NCI-H82 (cell line): ENCODE measurements at places on chromosomes 2 and 18.

- DNase-seq, result no peak
Observed at GRCh38 chr18:39341129-39341528, 1775.5 kb upstream of the CELF4 start.

DNA sequence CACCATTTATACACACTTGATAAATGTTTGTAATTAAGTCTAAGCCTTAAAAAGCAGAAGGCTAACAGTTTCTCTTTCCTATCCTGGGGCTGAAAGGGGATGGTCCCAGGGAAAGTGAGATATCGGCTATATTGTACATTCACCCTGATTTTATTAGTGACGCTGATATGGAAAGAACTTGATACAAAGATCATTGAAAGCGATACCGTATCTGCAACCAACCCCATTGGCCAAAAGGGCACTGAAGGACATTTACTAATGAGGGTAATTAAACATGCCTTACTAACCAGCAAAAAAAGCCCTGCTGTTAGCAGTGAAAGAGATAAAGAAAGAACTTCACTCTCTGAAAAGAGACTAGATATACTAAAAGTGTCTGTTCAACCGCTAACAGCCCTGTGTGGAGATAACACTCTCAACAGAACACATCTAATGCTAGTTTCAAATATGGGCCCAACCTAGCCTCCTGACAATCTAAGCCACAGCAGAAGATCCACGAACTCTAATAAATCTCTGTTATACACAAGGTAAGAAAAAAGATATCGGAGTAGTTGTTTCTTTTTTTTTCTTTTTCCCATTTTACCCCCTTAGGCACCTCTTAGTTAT is 200.0 kb downstream of the CDH2 start:
- no peak for DNase-seq

DNA sequence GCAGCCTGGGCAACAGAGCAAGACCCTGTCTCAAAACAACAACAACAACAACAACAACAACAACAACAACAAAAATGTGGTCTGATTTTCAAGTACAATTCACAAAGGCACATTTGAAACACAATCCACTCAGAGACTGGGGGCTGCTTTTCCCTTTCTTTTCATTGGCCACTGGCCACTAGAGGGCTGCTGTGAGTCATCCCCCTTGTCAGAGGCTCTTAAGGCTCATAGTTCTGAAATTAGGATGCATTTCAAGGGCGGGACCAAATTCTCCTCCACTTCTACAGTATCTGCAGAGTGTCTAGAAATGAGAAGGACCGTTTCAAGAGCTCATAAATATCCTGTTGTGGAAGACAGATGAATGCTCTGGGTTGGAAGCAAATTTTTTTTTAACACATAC is 285.4 kb downstream of the NRXN1 start:
- peak; percentile 73 for DNase-seq

- DNase-seq, result peak; percentile 84
Observed at GRCh38 chr2:62505750-62506420, at the start of gene TMEM17. Gene TMEM17, minus strand, starts transcription at chr2:62506195. Its CDS starts 66 bp downstream, at chr2:62506129.

DNA sequence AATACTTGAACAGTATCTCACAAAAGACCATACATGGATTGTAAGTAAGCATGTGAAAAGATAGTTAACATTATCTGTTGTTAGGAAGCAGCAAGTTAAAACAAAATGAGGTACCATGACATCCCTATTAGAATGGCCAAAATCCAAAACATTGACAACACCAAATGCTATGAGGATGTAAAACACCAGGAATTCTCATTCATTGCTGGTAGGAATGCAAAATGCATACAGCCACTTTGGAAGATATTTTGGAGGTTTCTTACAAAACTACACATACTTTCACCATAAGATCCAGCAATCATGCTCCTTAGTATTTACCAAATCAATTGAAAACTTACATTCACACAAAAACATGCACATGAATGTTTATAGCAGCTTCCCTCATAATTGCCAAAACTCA is 30.9 kb upstream of the ICOS start:
- DNase-seq, result no peak

- no peak for DNase-seq
Observed at GRCh38 chr2:236976266-236977062, 109.2 kb upstream of the COPS8 start.

DNA sequence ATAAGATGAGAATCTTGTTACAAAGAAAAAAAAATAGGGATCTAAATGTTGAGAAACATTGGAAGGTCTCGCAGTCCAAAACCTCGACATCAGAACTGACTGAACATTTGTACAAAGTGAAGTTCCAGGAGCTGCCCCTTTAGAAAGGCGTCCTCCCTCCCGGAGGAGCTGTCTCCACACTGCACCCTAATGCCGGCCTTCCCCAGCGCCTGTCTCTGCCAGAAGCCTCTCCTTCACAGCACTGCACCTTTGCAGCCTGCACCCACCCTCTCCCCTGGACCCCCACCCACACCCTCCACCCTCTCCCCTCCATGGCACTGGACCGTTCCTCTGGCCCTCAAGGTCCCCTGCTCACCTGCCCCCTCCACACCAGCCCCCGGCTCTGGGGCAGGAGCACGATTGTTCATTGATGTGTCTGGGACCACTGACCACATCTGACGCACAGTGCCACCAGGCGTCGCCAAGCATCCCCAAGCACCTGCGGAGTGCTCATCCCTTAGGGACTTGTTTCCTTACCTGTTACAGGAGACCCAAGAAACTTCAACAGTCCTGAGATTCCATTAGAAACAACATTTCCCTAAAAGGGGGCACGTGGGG is 90.3 kb upstream of the SNTG2 start:
- DNase-seq, result peak; percentile 7

- peak; percentile 60 for DNase-seq
Observed at GRCh38 chr18:37442477-37442876, 123.1 kb downstream of the CELF4 start.

DNA sequence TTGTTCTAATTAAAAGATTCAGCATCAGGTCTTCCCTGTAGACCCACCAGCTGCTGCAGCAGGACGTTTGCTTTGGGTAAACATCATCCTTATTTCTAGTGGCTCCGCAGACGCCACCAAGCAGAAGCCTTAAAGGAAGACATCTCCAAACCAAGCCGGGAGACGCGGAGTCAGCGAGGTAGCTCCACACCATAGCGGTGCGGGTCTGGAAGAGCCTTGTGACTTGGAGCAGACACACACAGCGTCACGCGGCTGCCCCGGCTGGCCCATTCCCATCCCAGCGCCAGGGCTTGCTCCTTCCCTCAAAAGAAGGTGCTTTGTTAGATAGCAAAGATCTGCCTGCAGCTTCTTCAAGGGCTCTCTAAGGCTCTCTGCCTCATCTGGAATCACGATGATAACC is 236.5 kb downstream of the GBX2 start:
- no peak for DNase-seq

GRCh38 chr2:31270822-31271231 is 36.9 kb downstream of the EHD3 start:
- DNase-seq, result no peak

GRCh38 chr2:234989183-234989701 is 37.4 kb downstream of the SH3BP4 start:
- DNase-seq, result no peak

DNA sequence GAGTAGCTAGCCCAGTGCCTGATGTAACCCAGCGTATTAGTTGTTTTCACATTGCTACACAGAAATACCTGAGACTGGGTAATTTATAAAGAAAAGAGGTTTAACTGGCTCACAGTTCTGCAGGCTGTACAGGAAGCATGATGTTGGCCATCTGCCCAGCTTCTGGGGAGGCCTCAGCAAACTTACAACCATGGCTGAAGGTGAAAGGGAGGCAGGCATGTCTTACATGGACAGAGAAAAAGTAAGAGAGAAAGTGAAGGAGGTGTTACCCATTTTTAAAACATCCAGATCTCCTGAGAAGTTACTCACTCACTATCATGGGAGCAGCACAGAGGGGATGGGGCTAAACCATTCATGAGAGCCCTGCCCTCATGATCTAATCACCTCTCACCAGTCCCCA is 6.1 kb upstream of the CYRIA start:
- DNase-seq, result peak; percentile 34

DNA sequence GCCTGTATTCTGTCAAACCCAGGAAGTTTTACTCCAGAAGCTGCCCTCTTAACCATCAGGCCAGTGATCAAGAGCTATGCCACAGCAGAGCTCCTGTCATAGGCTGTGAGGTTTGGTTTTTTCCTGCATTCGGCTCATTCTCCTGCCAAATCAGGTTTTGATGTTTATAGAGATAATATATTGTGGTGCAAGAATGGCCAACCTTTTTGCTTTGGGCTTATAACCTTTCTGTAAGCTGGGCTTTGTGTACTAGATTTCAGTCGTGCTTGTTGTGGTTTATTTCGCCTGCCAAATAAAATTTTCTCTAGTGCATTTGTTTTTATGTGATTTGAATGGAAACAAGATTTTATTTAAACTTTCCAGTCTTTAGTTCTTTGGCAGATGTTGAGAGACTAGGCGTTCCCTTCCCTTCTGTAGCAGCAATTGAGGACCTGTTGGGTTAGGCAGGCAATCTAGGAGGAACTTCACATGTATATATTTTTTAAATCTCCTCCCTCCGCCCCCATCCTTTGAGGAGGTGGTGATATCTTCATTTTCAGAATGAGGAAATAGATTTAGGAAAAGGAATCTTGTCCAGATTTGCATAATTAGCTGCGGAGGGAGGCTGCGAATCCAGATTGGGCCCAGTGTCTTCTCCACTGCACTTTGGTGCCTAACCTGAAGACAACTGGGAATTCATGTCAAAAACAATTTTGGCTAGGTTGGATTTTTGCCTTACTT is 2.6 kb downstream of the KDM3A start:
- DNase-seq, result no peak

DNA sequence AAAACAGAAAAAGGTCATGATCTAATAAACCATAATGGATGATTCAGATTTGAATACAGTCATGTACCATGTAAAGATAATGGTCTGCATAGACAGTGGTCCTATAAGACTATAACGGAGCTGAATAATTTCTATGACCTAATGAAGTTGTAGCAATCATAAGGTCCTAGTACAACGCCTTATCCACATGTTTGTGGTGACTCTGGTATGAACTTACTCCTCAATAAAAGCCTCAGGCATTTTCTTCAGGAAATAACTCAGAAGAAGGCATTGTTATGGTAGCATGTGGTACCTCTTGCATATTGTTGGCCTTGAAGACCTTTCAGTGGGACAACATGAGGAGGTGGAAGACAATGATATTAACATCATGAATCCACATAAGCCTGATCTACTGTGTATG is 883.3 kb downstream of the CNTNAP5 start:
- no peak for DNase-seq

DNA sequence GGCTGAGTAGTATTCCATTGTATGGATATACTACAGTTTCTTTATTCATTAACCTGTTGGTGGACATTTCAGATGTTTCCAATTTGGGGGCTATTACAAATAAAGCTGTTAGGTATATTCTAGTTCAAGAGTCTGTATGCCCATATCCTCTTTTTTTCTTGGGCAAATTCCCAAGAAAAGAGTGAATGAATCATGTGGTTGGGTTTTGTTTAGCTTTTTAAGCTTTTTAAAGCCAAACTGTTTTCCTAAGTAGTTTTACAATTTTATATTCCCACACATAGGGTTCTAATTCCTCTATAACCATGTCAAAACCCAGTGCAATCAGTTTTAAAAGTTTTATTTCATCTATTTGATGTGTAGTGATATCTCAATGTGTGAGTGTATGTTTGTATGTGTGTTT is 44.9 kb upstream of the BAZ2B start:
- no peak for DNase-seq
